ENCODE measurements at places on chromosomes 13 and 19.

GRCh38 chr19:43779820-43780219, 953 bp downstream of the KCNN4 start:
- no peak for DNase-seq

GRCh38 chr13:30585748-30586262, 31.9 kb upstream of the USPL1 start:
- no peak for DNase-seq

DNA sequence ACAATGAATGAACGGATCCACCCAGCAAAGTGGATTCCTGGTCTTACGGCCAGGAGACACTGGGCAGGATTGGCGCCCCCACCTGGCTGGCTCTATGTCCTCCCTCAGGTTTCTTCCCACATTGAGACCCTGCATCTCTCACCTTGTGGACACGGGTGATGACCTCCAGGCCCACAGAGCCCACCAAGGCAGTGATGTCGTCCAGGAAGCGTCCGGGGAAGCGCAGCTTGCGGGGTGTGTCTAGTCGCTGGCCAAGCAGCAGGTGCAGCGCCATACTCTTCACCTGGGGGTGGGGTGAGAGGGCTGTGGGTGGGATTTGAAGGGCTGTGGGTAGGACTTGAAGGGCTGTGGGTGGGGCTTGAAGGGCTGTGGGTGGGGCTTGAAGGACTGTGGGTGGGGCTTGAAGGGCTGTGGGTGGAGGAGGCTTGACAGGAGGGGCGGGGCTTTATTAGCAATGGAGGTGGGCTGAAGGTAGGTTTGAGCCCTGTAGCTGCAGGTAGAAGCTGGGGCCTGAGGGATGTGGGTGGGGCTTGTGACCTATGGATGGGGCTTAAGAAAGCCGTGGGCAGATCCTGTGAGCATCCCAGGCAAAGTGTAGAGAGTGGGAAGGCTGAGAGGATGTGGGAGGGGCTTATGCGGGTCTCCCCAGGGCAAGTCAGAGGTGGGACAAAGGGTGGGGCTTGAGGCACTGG, 12.1 kb upstream of the ANGPTL8 start:
- DNase-seq: no peak

- DNase-seq: no peak
Observed at GRCh38 chr19:3531716-3532115, 7.3 kb upstream of the TEKTIP1 start.

- DNase-seq: no peak
Observed at GRCh38 chr13:33859691-33860303, 41.8 kb downstream of the RFC3 start.

GRCh38 chr19:51824281-51825005, 29.5 kb downstream of the FPR3 start:
- DNase-seq: no peak

DNA sequence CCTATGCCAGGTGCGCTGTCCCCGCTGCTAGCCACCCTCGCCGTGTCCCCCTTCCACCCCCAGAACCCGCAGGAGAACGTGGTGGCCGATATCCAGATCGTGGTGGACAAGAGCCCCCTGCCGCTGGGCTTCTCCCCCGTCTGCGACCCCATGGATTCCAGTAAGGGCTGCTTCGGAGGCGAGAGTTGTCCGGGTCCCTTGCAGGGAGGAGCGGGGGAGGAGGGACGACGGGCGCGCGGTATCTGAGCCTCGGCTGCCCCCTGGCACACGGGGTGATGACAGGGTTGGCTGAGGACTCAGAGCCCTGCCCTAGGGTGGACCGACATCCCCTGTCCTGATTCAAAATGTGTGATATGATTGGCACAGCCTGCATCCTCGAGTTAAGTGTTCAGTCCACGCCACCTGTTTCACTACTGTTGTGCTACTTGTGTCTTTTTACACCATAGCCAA, 653 bp downstream of the MVB12A start:
- DNase-seq: no peak

DNA sequence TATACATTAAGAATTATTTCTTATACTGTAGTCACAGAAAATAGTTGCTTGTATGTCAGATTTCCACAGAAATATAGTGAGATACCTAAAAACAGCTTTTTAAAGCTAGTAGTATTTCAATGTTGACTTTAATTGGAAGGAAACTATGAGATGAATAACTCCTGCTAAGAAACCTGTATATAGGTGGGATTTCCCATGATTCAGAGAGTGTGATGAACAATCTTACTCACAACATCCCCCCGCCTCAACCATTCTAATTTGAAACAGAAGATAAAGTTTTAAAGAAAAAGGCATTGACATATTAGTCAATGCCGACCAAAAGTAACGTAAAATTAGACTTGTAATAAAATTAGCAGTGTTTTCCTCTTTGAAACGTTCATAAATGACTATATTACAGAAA, 1.4 kb upstream of the MIR17HG start:
- no peak for DNase-seq

DNA sequence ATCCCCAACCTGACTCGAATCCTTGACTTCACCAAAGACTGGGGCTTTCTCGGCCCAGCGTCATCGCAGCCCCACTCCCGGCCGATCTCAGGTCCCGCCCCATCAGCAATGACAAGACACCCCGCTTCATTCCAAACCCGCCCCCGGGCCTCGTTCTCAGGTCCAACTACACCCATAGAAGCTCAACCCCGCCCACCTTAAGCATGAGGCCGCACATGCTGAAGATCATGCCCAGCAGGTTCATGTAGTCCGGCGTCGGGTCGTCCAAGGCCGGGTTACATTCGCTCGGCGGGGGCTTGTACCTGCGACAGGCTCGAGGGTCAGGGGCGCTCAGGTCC, 2.3 kb downstream of the WDR83 start:
- DNase-seq: peak; percentile 44

DNA sequence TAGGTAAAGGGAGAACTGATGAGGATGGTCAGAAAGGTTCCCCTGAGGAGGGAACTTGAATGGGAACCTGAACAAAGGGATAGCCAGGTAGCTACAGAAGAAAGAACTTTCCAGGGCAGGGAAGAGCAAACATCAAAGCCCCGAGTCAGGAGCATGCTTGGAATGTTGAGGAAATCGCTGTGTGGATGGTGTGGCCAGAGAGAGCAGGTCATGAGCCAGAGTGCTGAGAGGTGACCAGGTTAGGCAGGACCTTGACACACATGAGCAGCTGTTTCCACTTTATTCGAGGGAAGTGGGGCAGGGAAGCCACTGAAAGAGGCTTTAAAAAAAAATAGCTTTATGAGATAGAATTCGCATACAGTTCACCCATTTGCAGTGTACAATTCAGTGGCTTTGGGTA, 4.4 kb downstream of the RAB8A start:
- no peak for DNase-seq

DNA sequence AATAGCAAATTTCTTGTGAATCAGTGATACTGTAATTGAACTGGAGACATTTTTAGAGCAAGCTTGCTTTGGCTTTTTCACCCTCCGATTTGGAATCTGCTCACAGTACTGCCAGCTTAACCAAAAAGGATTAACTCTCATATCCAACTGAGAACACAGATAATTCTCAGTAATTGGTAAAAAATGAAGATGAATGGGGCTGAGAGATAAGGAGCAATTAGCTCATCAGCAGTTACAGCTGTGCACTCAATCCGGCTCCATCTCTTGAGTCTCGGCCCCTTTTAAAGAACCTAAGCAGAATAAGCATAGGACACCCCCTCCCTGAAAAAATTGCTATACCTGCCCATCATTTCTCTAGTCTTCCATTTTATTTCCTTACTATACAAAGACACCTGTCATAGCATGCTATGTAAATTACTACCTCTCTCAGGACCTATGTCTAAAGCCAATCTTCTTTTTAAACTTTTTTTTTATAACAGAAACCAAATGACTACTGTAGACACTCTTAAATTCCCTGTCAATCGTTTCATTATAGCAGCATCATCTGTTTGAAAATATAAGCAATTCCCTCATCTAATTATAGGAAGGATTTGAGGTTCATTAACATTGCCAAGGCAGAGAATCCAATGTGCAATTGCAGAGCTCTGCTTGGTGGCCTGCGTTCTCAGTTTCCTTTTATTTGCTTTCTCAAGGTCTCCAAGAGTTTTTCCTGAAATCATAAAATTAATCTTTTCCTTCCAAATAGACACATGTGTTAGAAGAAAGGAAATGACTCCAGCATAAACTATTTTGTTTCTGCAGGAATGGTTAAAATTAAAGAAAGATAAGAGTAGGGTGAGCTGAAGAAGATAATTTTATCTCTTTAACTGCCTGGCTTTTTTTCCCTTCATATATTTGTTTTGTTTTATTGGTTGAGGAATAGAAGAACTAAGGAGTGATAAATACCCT, 242.1 kb downstream of the DACH1 start:
- no peak for DNase-seq

DNA sequence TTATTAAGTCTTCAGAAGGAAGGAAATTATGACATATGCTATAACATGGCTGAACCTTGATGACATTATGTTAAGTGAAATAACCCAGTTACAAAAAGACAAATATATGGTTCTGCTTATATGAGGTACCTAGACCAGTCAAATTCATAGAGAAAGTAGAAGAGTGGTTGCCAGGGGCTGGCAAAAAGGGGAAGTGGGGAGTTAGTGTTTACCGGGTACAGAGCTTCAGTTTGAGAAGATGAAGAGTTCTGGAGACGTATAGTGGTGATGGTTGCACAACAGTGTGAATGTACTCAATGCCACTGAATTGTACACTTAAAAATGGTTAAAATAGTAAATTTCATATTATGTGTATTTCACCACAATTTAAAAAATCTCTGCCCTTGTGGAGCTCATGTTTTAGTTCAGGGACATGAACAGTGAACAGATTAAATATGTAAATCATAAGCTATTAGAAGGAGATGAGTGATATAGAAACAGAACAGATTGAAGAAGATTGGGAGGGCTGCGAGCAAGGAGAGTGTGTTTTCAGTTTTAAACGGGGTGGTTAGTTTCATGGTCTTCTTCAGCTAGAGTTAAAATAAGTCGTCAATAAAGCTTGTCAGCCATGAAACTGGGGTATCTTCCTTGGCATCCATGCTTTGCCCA, 355.2 kb downstream of the KCNRG start:
- no peak for DNase-seq

GRCh38 chr13:106685143-106685542, 117.2 kb upstream of the ARGLU1 start:
- no peak for DNase-seq

- no peak for DNase-seq
Observed at GRCh38 chr19:41013359-41013758, 22.3 kb downstream of the CYP2B6 start.

GRCh38 chr19:15374796-15375440, 4.7 kb downstream of the AKAP8 start:
- no peak for DNase-seq

DNA sequence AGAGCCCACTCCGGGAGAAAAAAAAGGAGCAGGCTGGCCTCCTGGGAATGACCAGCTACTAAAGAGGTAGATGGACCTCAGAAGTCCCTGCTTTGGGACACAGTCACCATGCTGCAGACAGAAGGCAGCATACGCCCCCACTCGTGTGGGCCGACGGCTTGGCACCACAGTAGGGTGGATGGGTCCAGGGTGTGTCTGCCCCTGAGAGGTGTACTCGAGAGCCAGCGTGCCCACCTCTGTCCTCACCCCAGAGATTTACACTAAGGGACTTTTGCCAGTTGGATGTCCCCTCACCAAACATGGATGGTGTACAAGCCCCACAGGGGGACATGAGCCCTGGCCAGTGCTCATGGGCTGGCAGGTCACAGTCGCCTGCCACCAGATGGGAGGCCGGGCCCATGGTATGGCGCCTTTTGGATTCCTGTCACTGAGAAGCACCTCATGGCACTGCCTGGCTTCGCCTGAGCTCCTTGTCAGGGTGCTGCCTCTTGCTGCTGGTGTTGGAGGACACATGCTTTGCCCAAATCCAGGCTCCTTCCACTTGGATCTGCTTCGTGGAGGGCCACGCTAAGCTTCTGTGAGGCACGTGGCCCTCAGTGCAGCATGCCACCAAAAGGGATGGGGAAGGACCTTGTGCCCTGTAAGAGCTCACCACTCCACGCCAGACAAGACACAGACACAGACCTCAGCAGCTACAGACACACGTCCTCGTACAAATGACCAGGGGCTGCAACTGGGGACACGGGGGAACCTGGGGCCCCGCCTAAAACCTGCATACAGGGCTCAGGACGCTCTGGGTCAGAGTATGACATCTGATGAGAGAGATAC, 13.3 kb upstream of the EPHX3 start:
- no peak for DNase-seq

DNA sequence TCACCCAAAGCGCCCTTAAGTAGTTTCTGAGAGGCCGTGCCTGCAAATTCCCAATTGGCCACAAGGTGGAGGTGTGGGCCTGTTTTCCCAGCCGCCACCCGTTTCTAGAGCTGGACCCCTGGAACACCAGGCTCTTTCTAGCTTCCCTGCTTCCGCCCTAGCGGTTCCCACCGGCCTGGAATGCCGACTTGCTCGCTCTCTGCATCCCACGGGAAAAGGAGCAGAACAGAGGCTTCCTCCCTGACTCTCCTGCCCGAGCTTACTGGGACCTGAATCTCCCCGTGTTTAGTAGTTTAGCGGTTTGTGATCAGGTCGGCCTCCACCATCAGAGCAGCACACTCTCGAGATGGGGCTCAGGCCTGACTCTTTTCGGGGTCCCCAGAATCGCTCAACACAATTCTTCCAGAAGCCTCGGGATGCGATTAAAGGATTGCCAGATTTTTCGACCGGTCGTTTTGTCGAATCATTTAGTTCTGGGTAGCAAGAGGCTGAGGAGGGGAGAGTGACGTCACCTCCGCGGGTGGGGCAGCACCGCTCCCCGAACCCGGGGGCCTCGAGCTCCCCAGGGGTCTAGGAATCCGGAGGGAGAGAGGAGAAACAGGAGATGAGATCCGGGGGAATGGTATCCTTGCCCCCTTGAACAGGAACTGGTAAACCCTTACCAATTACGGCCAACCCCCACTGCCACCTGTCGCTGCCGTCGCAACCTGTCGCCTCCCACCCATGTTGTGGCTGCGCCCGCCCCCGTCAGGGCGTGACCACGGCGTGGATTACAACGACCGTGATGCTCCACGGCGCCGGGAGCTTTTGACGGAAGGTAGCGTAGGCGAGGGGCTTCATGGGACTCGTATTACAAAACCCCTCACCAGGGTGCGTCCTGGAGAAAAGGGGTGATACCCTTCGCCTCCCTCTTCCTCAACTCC, 8.0 kb downstream of the NAPSA start:
- DNase-seq: peak; percentile 86

GRCh38 chr13:38045278-38046048, 175.9 kb upstream of the TRPC4 start:
- DNase-seq: no peak
